ENCODE measurements at places on chromosomes 2 and 18. TPM values are rescaled to one million over a fixed set of nuclear protein-coding genes. Genes with fewer than 3 reads are reported as not detected.

SLC1A4 gene
- total RNA-seq: 78.7 TPM

- H3K36me3 ChIP-seq: no peaks in the 10 kb centered on the region
- no peak overlapping the region for H3K4me3 ChIP-seq
- no peak for DNase-seq
- H3K27ac ChIP-seq: no peak overlapping the region
Observed at GRCh38 chr2:23526114-23526513, 141.1 kb downstream of the KLHL29 start.

CDK15 gene
- total RNA-seq: 0.70 TPM

CLEC4F gene
- total RNA-seq: not detected

Data from osteocyte (in vitro differentiated cells).